ENCODE measurements at places on chromosomes 16 and 17.

DNA sequence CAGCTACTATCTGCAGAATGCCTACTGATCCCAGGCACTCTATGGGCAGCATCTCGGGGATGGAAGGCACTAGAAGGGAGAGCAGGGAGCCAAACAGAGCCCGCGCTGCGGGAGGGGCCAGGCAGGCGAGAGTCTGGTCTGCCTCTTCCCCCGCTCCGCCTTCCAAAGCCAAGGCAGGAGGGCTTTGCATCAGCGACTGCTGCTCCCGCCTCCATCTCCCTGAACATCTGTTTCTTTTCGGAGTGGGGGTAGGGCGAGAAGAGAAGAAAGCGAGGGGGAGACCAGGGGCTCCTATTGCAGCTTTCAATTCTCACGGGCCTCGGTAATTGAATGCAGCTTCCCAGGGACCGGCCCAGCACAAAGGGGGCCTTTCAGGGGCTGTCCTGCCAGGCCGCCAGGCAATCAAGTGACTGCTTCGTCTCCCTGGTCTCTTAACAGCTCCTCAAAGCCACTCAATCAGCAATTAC is 31.4 kb upstream of the CDC42EP4 start:
- DNase-seq = no peak

DNA sequence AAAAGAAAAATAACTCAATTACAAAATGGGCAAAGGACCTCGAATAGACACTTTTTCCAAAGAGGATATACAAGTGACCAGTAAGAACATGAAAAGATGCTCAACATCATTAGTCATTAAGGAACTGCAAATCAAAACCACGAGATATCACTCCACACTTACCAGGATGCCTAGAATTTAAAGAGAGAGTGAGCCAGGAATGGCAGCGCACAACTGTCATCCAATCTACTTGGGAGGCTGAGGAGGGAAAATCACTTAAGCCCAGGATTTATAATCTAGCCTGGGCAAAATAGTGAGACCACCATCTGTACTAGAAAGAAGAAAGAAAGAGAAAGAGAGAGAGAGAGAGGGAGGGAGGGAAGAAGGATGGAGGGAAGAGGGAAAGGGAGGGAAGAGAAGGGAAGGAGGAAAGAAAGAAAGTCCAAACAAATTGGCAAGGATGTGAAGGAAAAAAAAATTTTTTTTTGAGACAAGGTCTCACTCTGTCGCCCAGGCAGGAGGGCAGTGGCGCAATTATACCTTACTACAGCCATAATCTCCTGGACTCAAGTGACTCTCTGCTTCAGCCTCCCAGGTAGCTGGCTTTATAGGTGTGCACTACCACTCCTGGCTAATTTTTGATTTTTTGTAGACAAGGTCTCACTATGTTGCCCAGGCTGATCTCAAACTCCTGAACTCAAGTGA is 22.6 kb downstream of the TBX2 start:
- no peak for DNase-seq

DNA sequence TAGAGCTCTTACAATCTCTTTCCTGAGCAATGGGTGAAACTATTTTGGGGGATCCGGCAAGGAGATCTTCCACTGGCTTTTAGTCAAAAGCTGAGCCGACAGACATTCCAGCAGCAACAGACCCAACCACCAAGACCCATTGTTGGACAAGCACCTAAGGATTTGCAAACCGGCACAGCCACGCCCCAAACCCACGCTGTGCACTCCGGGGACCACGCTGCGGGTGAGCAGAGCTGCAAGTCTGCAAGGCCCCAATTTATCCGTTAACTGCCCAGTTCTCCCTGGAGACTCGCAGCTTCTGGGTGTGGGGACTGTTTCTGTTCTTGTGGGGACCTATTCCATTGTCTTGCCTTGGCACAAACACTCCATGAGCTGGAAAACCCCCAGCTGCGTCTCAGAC is 45.9 kb downstream of the C16orf95 start:
- no peak for DNase-seq

DNA sequence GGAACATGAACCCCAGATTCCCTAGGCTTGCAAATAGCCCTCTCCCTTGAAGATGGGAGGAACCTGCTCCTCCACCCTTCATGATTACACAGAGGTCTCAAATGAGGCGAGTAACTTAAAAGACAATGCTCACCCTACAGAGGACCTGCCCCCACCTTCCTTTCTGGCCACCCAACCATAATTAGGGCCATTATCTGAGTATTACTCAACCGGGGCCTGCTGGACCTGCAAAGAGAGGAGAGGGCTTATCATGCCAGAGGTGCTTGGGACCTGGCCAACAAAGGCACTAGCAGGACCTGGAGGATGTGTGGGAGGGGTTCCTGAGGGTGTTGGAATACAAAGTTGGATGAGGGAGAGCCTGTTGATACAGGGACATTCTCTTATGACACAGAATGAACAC is 42.4 kb downstream of the RNF157 start:
- DNase-seq = no peak

DNA sequence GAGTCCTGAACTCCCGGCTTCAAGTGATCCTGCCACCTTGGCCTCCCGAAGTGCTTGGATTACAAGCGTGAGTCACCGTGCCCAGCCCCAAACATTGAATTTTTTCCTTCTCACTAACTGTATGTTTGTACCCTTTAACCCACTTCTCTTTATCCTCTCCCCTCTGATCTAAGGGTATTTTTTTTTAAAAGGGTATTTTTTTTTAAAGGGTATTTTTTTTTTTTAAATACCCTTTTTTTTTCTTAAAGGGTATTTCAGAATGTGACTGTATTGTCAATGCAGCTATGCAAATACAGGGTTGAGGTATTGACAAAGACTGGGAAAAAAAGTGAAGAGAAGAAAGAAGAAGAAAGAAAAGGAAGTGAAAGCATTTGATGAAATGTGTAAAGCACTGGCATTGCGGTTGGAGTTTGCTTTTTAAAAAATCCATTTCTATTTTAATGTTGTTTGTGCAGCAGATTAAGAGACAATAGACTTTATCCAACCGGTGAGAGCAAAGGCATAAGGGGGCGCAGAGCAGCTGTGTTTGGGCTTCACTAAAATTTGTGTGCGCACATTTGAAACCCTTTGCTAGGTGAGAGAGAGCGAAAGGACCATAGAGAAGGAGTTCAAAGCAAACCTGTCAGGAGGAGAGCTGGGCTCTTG is 42.4 kb downstream of the SYT17 start:
- DNase-seq = no peak

GRCh38 chr16:18841833-18842525 is 40.6 kb upstream of the ARL6IP1 start:
- no peak for DNase-seq

DNA sequence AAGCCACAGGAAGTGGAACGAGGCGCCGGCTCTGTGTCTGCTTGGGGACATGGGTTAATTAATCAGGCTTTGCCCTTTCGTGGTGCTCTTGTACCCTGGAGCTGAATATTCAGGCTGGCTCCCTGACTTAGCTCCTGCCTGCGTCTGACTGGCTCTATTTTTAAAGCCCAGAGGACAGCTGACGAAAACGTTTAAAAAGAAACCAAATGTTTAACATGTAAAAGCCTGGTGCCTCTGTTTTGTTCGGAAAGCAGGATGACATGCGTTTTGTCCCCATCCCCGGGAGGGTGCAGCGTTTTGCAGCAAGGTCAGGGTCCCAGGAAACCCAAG is 61.1 kb downstream of the NT5M start:
- DNase-seq = no peak

GRCh38 chr17:57892820-57893595 is 43.2 kb upstream of the MRPS23 start:
- DNase-seq = no peak

DNA sequence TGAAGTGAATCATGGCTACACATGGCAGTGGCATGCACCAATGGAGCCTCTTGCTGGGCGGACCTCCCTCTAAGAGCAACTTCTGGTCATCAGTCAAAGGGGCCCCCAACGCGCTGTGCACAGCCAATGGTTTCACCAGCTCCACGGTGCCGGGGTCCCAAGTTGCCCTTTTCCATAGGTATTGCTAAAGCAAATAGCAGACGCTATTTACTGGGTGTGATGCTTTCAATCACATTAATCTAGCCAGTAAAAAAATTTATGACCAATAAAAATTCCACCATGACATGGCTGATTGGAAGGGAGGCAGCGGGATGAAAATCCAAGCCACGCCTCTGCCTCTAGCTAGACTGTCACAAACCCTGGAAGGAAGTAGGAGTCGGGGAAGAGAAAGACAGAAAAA is 680.3 kb upstream of the SOX9 start:
- DNase-seq = no peak

DNA sequence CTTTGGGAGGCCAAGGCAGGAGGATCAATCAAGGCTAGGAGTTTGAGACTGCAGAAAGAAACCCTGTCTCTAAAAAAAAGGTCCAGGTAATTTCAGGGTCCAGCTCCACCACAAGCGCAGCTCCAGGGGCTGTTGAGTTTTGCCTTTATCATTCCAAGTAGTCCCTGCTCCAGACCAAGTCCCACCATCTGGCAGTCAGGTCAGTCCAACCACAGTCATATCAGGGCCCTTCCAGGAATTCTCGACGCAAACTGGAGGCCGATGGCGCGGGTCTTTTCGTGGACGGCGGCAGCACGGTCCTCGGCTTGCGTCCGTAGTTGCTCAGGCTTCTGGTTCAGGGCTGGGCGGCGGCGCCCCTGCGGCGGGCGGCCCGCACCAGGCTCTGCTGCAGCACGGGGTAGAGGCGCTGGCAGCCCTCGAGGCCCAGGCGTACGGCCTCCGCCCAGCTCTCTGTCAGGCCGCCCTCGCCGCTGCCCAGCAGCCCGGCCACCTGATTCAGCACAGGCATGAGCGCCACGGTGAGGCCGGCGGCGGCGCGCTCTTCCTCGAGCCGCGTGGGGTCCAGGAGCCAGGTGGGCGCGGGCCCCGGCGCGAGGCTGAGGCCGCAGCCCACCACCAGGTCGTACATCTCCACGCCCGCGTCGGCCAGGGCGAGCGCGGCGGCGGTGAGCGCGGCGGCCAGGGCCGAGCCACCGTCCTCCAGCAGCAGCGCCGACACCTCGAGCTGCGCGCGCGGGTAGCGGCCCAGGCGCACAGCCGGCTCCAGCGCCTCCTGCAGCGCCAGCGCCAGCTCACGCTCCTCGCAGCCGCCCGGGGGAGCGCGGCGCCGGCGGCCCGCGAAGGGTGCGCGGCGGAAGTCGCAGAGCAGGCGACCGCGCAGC is 752 bp downstream of the EXOSC6 start:
- DNase-seq = no peak

DNA sequence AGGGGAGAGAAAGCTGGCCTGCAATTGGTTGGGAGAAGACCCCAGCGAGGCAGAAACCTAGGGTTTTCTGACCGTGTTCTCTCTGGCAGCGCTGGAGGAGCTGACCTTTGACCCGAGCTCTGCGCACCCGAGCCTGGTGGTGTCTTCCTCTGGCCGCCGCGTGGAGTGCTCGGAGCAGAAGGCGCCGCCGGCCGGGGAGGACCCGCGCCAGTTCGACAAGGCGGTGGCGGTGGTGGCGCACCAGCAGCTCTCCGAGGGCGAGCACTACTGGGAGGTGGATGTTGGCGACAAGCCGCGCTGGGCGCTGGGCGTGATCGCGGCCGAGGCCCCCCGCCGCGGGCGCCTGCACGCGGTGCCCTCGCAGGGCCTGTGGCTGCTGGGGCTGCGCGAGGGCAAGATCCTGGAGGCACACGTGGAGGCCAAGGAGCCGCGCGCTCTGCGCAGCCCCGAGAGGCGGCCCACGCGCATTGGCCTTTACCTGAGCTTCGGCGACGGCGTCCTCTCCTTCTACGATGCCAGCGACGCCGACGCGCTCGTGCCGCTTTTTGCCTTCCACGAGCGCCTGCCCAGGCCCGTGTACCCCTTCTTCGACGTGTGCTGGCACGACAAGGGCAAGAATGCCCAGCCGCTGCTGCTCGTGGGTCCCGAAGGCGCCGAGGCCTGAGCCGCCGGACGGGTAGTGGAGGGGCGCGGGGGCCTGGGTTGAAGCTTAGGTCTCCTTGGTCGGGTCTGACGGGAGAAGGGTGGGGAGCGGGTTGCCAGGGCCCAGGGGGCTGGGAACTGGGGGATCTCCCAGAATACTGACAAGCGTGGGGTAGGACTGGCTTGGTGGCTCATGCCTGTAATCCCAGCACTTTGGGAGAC is 7.4 kb upstream of the PYDC1 start:
- no peak for DNase-seq

- DNase-seq = no peak
Measured at GRCh38 chr17:44501866-44502375, 1.3 kb downstream of the GPATCH8 start.

GRCh38 chr16:71867939-71868338 is 16.0 kb downstream of the ZNF821 start:
- DNase-seq = no peak

- DNase-seq = no peak
Measured at GRCh38 chr17:73227944-73228343, 33.7 kb downstream of the CPSF4L start.

DNA sequence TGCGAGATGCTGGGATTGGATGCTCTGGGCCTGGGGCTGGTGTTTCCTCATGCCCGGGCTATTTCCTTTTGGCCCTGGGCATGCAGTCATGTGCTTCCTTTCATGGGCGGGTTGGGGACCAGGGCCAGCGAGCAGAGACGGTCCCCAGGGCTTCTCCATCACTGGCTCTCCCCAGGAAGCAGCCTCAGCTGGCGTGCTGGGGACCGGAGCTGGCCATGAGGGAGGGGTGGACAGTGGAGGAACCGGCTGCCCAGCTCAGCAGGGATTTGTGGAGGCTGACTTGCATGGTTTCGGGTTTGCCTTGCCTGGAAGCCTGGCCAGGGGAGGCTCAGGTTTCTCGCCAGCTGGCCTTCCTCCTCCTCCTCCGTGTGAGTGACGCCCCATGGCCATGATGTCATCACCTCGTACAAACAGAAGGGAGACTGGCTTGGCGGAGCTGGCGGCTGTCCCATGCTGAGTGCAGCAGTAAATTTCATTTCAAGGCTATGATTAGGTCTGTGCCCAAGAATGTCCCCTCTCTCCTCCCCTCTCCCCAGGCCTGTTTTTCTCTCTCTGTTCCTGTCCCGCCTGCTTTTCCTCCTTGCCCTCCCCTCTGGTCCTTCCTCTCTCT is 8.9 kb upstream of the TIMP2 start:
- DNase-seq = no peak

GRCh38 chr16:22122239-22122638 is 29.9 kb downstream of the VWA3A start:
- DNase-seq = no peak

DNA sequence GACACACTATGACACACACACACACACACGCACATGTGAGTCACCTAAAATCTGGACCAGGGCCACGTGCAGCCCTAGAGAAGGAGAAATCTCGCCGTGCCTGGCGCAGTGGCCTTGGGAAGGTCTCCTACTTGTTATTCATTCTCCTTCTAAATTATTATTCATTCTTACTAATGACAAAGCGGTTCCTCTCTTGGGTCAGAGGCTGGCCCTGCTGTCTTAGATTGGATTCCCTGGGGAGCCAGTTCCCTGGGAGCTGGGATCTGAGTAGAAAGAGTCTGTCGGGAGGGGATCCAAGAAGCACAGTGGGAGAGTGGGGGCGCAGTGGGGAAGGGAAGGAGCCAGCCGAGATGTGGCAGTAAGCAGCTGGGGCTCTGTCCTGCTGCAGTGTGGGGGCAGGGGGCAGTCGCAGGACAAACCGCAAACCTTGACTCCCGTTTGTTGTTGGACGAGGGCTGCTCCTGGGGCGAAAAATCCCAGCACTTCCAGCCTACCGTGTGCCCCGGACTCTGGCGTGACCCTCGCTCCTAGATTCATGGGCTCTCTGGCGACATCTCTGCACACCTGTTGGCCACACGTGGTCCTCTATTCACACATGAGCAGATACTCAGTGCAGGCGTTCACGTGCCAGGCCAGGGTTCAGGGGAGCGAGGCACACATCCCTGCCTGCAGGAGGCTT is 18.7 kb upstream of the JPH3 start:
- no peak for DNase-seq
